ENCODE measurements at places on chromosomes 2 and 18.
A peak's percentile ranks its signal among the peaks of the same experiment; 100 is the strongest.

DNA sequence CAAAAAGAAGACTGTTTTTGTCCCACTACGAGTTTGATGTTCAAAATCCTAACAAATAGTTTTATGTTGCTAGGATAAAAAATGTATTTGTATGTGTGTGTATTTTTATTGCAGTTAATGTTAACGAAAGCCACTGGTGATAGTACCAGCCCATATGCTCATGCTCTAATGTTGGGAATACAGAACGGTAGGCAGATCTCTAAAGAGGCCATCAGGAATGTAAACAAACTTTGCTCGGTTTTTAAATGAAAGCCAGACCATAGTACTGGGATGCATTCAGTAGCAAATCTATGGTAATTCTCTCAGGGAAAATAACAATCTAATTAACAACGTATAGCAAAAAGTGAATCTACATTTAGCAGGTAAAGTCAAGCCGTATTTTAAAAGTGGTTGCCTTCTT, 208.1 kb downstream of the NEDD4L start:
- no peak for DNase-seq

- no peak for DNase-seq
These were observed 228.6 kb upstream of the ID2 start for GRCh38 chr2:8452979-8453903.

- DNase-seq, result no peak
These were observed 80.6 kb upstream of the UXS1 start for GRCh38 chr2:106274668-106275067.

DNA sequence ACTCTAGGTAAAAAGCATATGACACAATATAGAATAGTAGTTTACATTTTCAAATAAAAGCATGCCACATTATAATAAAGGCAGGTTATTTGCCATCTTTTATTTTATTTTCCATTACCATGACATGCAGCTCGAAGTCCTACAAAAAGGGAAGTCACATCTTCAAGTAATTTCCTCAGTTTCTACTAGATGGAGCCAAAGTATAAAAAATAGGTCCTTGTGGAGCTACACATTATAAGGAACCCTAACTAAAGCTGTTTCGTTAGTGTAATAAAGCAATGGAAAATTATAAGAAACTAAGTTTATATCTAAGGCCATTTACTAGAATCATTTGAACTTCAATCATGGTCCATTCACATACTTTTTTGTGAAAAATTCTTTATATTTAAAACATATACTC, 674.5 kb downstream of the KCNJ3 start:
- no peak for DNase-seq

DNA sequence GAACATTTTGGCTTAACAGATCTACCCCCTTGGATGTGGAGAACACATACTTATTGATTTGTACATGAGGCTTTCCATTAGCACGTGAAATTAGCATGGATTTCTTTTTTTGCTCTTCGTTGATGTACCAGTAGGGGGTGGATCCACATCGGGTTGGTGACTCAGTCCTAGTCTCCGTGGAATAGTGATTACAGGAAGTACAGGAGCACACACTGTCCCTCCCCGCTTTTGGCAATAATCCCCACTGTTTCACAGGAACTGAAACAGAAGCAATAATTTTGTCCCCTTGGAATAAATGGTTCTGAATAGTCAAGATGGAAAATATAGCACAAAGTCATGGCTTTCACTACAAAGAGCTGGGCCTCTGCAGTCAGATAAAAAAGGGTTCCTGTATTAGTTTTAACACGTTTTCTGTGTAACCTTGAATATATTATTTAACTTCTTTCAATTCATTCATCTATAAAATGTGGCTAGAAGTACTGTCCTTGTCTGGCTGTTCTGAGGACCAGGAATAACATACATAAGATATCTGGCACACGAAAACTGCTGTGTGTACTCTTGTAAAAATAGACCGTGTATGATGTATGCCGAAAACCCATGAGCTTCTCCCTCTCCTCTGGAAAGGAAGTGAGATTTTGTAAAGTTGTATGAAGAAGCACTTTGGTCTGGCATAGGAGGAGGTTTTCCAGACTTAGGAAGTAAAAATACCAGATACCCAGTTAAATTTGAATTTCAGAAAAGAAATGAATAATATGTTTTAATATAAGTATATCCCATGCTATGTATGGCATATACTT, 229.2 kb downstream of the GALR1 start:
- no peak for DNase-seq

DNA sequence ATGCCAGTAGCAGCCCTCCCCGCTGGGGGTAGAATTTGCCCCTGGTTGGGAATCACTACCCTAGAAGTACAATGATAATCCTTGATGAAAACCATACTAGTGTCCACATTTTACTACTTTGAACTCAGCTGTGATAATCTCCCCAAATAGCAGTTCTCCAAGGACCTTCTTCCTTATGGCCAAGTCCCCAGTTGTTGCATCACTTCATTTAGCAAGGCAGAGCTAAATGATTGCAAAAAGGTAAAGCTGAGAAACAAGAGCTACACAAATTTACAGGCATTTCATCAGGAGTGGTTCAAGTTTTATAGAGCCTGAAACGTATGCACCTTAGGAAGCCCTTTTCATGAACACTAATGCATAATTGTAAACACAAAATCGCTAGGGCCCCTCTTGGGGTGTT, 44.9 kb upstream of the REL start:
- no peak for DNase-seq

DNA sequence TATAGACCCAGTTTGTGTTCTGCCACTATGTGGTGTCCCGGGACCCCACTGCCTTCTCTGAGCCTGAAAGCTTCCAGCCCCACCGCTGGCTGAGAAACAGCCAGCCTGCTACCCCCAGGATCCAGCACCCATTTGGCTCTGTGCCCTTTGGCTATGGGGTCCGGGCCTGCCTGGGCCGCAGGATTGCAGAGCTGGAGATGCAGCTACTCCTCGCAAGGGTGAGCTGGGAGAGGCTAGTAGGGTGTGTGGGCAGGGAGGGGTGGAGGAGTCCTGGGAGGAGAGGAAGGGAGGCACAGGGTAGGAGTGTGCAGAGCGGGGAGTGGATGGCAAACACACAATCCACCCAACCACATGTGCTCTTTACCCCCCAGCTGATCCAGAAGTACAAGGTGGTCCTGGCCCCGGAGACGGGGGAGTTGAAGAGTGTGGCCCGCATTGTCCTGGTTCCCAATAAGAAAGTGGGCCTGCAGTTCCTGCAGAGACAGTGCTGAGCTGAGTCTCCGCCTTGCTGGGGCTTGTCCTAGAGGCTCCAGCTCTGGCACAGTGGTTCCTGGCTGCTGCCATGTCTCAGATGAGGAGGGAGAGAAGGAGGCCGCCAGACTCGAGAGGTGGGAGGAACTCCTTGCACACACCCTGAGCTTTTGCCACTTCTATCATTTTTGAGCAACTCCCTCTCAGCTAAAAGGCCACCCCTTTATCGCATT, 16.9 kb downstream of the PRKAG3 start:
- DNase-seq, result no peak

DNA sequence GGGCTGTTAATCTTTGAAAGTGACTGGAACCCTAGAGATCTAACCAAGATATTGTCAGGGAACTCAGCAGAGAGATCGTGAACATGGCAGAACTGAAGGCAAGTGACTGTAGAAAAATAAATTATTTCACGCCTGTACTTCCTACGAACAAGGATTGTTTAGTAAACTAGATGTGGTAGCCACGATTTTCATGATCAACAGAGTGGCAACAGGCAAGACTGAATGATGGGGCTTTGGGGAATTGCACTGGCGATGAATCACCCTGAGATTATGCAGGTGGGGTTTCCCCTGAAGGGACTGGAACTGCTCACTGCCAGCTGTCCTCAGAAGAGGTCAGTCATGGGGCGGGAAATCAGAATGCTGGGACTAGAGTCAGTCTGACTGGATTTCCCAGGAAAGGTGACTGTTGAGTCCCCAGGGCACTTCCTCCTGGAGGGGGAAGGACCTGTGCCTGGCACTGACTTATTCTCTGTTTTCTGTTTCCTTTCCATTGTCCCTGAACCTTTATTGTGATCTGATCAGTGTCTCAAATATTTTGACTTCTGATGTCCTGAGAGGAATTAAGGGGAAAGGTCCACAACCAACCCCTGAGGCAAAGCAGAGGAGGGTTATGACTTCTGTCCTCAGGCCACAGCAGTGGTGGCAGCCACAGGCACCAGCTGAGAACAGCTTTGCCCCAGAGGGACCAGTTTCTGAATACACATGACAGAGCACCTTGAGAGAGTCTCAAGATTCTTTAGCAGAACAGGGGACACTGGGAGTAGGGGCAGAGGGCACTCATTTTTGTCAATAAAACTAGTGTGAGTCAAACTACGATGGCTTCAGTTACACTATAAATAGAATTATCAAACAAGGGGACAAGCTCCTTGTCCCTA, 70.0 kb downstream of the NAB1 start:
- peak; percentile 50 for DNase-seq

GRCh38 chr2:21727101-21727500, 603.3 kb downstream of the TDRD15 start:
- DNase-seq, result no peak

- DNase-seq, result no peak
These were observed 232.4 kb downstream of the INSIG2 start for GRCh38 chr2:118320658-118321057.

DNA sequence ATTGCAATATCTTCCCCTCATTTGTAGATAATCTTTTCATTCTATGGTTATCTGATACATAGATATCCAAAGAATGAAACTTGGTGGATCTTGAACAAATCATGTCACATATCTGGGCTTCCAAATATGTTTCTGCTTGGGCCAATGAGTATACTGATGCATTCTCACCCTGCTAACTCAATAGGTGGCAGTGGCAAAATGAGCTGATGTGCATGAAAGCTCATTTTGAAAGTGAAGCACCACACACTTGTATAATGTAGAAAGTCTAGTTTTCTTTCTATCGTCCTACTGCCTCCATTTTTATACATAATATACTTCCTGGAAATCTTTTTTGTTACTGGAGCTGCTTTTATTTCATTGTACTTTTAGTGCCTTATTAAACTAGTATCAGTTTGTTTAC, 208.2 kb downstream of the PRKCE start:
- DNase-seq, result no peak

GRCh38 chr2:49715597-49715996, 561.3 kb upstream of the FSHR start:
- no peak for DNase-seq

DNA sequence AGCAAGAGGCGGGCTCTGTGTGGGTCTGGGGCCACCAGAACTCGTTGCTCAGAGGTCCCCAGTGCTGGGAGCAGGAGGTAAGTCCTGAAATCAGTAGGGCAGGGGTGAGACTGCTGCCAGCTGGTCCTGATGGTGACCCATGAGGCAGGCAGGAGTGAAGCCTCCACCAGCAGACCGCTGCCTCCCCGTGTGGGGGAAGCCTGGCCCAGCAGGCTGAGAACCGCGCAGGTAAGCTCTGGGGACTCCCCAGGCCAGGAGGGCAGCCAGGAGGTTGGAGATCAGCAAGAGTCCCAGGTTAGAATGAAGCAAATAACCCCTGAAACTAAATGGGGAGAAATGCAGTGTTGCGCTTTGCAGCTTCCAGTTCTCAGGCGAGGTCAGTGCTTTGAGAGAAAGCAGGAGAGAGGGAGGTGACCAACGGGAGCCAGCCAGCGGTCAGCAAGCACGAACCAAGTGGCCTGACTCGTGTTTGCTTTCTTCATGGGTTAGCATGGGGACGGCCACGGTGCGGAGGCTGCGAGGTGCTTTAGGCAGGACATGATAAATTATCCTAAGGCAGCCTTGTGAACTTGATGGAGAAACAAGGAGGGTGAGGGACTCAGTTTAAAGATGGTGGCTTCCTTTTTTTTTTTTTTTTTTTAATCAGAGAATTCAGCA, 26.2 kb downstream of the INHBB start:
- no peak for DNase-seq

GRCh38 chr2:186590350-186590758, 498 bp downstream of the ITGAV start:
- DNase-seq, result no peak

GRCh38 chr2:196136151-196136550, 35.2 kb downstream of the STK17B start:
- no peak for DNase-seq

GRCh38 chr2:121689356-121689755, 40.1 kb upstream of the CLASP1 start:
- DNase-seq, result no peak

DNA sequence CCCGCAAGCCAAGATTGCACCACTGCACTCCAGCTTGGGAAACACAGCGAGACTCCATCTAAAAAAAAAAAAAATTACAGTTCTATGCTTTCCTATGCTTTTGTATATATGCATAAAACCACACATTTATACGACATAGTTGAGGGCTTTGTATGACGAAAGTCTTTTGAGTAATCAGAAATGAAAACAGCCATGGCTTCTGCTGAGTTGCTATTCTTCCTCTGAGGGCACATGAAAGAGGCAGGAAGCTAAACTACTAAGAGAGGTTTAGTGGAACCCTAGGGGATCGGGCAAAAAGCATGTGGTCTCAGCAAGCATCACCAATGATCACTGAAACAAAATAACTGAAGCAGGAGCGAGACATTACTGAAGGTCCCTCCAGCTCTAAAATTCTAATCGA, 99.6 kb downstream of the ZAP70 start:
- DNase-seq, result no peak

DNA sequence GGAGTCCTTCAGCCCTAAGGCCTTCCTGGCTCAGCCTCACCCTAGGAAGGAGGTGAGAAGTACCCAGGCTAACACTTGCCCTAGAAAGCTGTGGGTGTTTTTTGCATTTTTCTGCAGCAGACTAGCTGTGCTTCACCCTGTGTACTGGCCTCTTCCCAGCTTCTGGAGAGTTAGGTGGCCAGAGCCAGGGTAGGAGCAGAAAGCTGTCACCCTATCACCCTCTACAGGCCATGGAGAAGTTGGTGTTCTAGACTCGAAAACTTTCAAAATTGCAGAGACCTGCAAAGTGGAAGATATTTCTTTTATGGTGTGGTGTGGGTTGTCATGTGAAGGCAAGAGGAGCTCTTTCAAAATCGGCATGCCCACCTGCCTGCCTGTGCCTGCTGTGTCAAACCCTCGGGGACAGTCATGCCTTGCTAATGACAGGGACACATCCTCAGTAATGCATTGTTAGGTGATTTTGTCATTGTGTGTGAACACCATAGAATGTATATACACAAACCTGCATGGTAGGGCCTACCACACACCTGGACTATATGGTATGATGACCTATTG, 29.8 kb downstream of the EHD3 start:
- no peak for DNase-seq

GRCh38 chr2:196000551-196000950, 68.1 kb downstream of the DNAH7 start:
- no peak for DNase-seq

DNA sequence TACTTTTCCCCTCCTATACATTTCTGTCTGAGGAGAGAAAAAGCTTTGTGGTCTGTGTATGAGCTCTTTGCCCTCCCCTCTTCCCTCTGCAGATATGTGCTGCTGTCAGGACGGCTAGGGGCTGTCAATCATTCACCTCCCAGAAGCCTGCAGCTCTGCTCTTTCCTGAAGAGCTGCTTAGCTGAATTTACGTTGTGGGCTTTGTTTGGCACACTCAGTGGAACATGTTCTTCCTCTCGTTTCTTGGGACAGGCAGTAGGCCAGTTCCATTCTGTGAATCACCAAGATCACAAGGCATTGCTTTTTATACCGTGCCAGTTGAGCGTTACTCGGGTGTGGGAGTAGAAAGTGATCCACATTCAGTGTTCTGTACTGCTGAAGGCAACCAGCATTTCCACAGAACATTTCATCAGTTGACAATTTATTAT, 136.7 kb downstream of the LAMA3 start:
- DNase-seq, result no peak

All from activated T-cell treated with anti-CD3 and anti-CD28 coated beads for 4 hours (primary cell).